ENCODE measurements at places on chromosomes 3 and 15.

GRCh38 chr3:18669374-18669773 lies 244.2 kb upstream of the SATB1 start:
- DNase-seq = peak; percentile 4

DNA sequence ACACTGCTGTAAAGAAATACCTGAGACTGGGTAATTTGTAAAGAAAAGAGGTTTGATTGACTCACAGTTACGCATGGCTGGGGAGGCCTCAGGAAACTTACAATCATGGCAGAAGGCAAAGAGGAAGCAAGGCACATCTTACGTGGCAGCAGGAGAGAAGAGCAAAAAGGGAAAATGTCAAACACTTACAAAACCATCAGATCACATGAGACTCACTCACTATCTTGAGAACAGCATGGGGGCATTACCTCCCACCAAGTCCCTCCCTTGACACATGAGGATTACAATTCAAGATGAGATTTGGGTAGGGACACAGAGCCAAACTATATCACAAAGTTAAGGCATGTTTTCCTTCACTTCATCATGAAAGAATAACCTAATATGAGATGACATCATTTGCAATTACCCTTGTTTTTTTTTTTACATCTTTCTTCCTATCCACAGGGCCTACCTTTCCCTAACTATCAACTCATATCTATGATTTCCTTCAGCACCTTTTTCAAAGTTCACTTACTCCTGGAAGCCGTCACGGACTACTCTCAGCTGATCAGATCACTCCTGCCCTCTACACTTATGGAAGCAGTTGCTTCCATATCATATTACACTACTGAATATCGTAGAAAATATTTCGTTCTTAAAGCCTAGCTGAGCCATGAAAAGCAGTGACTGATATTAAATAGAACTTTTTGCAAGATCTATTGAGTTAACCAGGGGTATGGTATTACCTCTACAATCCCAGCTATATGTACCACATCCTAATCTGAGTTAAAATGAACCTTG lies 25.5 kb upstream of the ATP8B4 start:
- no peak for DNase-seq

GRCh38 chr15:72306211-72306785 lies 13.7 kb downstream of the CELF6 start:
- DNase-seq = peak; percentile 76

DNA sequence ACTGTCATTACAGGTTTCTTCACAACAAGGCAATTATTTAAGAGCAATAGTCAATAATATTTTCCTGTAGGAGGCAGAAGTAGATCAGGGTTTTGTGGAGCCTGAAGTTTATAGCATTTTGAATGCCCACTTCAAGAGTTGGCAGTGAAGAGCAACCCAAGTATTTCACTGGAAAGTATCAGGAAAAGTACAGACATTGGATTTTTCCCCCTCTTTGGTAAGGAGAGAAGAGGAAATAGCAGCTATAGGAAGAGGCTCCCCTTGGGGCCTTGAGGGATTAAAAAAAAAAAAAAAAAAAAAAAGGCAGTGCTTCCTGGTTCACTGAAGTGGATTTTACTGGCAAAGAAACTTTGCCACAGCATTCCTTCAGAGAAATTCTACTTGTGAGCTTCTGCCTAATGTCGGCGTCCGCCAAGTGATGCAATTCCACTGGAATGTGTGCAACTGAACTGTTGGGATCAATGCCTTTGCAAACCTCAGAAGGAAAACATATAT lies 5.7 kb upstream of the CNTN6 start:
- DNase-seq = no peak

- no peak for DNase-seq
Observed at GRCh38 chr3:23904545-23904944, 12.2 kb downstream of the NKIRAS1 start.

GRCh38 chr3:71577011-71577410 lies 6.5 kb downstream of the FOXP1 start:
- no peak for DNase-seq

- DNase-seq = no peak
Observed at GRCh38 chr3:61357902-61358301, 106.7 kb upstream of the FHIT start.

DNA sequence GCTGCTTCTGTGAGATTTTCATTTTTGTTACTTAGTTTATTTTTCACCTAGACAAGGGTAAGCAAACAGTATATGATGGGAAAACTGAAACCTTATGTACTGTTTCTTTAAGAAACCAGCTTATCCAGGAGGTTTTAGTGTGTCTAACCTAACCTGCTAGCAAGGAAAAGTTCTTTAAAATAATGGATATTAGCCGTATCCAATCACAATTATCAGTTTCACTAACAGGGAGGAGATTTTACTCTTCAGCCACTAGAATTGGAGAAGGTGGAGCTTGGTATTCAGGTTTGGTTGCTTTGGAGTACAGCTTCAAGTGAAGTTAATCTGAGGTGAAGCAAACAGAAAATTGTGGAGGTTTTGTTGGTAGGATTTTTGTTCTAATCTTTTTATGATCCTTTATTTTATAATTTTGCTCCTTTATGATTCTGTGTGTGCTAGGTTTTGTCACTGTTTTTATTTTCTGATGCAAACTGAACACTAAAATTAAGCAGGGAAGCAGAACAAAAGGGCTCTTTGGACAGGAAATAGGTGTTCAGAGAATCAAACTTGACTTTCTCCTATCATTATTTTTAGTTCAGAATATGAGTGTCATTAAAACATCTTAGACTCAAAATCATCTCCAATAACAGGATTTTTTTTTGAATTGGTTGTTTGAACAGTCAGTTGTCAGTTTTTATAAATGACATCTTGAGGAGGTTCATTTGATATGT lies 13.0 kb downstream of the ZFAND6 start:
- peak; percentile 67 for DNase-seq

DNA sequence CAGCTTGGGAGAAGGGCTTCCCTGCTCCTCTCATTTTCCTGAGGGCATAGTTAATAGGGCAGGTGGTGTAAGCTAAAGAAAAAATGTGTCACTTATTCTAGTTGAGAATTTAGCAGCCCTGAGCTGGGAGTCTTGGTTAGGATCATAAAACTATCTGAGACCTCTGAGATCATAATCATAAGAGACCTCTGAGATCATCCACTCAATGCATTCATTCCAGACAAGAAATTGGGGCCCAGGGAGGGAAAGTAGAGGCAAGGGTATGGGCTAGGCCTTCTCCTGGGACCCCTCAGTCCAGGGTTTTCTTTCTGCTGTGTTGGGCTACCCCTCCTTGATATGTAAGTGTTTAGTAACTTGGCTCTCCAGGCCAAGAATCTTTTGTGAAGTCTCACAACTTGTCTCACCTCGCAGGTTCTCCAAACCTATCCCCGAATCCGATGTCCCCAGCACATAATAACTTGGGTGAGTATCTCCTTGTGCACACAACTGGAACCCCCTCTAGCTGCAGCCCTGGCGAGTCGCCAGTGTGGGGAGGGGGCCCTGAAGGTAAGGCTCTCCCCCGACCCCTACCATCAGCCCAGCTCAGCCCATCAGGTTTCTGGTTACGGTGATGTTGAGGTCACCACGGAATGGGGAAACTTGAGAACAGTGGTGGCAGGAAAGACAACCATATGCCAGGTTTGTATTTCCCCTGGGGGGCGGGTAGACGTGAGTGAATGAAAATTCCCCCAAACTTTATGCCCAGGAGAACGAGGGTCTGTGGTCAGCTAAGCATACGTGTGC lies 84.1 kb downstream of the AAGAB start:
- DNase-seq = no peak

GRCh38 chr15:80778964-80779657 lies at the start of gene CEMIP:
Gene CEMIP, plus strand, starts transcription at chr15:80779370. Its CDS starts 94,510 bp downstream, at chr15:80873880.
- DNase-seq = no peak
